ENCODE measurements at places on chromosomes 6 and 20.

GRCh38 chr6:11353921-11354389, 121.5 kb upstream of the NEDD9 start:
- DNase-seq = peak; percentile 48

DNA sequence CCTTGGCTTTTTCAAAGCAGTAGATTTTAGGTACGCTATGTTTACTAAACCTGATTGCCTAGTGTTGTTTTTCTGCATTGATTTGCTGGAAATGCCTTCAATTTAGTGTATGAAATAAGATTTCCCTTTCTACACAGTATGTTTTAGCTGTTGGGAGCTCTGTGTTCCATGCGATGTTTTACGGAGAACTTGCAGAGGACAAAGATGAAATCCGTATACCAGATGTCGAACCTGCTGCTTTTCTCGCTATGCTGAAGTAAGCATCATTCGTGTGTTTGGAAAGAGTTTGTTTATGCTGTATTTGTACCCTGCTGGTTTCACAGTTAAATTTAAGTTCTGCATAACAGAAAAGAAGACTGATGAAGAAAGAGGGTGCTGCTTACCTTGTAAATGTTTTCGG, 1.9 kb downstream of the BTBD3 start:
- no peak for DNase-seq

GRCh38 chr6:129031051-129031599, 148.2 kb downstream of the LAMA2 start:
- DNase-seq = no peak

DNA sequence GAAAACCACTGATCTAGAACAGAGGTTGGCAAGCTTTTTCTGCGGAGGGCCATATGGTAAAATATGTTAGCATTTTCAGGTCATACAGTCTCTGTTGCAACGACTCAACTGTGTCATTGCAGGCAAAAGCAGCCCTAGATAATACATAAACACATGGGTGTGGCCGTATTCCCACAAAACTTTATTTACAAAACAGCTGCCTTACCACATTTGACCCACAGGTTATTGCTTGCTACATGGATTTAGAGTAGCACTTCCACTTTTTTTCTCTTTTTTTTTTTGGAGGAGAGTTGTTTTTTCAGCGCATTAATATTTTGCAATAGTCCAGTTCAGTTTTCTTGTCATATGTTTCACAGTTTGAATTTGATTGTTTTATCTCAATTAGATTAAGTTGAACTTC, 2.5 kb upstream of the IGF2R start:
- no peak for DNase-seq

GRCh38 chr6:139230391-139230840, 61.4 kb downstream of the TXLNB start:
- no peak for DNase-seq

DNA sequence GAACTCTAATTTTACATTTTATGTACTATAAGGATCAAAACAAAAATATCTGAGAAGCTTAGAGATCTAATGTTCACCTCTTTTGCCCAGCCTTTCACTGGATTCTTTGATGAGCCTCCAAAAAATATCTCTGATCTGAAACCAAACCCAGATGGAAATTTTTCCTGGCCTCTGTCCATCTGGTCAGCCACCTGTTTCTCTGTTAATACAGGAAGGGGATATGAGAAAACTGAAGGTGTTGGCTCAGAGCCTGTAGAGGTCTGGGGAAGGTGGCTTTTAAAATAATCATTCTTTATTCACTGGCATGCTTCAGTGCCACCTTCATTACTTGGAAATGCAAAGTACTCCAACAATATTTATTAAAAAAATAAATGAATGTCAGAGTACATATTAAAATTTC, 8.5 kb upstream of the MCM3 start:
- DNase-seq = no peak

- DNase-seq = no peak
These were observed 59.1 kb downstream of the SLC22A1 start for GRCh38 chr6:160180706-160181105.

DNA sequence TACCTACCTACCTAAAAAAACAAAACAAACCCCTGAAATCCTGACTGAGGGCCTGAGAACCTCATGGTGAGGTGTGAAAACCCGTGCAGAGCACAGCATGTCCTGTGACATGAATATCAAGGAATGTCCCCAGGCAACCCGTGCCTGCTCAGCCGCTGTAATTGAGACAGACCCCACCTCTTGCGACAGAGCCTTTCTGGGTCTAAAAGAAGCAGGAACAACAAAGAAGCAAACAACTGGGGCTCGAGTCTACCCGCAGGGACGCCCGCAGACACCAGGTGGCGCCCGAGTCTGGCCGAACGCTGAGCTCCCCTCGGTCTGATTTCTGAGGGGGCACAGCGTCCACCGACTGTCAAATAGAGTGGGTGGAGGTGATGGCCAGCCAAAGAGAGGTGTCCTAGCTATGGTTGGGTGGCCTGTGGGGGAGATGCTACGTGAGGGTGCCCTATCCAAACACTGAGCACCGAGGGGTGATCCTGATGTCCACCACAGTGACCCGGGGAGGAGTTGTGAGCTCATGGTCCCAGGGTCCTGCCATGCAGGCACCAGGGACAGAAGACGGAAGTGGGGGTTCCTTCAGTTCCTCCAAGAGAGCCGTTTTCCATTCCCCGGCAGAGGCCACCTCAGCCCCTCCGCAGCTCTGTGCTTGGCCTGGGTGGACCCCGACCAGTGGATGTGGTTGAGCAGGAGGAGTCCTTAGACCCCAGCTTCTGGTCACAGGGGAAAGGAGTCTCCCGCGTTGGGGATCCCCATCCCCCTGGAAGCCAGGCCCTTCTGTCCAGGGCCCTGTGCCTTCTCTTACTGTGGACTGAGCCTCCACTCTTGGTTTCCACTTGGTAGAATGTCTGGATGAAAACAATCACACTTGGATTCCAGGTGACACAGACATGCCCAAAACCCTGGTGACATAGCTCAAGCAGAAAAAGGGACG, 268.2 kb downstream of the CDC5L start:
- DNase-seq = peak; percentile 56

DNA sequence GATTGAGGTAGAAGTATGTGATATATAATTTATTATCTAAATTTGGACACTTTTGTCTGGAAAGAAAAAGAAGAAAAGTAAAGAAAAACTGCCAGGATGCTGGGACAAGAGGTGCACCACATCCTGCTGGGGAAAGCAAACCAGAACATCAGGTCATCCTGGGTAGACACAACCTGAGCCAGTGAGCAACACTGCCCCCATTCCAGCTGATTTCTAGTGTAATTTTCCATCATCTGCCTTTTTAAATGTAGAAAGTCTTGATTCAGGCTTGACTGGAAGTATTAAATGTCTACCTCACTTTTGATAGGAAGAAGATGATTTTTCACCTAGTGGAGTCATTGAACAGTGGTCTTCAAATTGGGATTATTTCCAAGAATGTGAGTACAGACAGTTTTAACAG, 1164.5 kb upstream of the CITED2 start:
- DNase-seq = no peak

- no peak for DNase-seq
These were observed 567.4 kb downstream of the C6orf118 start for GRCh38 chr6:164741938-164742451.

GRCh38 chr20:45998337-45998736, 10.4 kb upstream of the MMP9 start:
- DNase-seq = no peak

DNA sequence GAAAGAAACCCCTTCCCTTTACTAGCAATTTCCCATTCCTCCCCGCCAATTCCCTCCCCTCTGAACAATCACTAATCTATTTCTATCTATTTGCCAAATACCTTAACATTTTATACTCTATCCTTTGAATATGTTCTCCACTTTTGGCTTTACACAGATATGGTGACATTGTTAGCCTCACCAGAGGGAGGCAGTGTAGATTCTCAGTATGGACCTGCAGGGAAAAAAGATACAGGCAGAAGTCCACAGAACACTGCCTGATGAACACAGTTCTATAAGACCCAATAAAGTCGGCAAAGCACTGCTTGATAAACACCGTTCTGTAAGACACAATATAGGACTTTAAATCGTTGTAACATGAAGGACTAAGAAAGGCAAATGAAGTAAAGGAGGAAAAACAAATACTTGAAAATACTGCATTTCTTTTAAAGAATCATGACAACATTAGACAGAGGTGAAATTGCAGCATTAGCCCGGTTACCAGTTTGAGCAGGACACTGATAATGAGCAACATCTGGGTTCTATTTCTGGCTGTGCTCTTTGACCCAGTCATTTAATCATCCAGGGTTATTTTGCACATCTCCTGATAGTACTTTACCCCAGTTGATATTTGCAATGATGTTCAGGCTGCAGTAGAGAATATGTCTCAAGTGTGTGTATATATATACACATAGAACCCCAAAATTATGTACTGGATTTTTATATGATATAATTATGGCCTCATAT, 296.8 kb downstream of the UTRN start:
- DNase-seq = no peak

GRCh38 chr6:56848105-56848504, 106.8 kb upstream of the BEND6 start:
- DNase-seq = no peak
